ENCODE measurements at places on chromosomes 11 and 22. TPM values are rescaled to one million over a fixed set of nuclear protein-coding genes. Genes with fewer than 3 reads are reported as not detected.

Gene KCTD14
- total RNA-seq: 9.6 TPM

Gene SCUBE2
- total RNA-seq: not detected

Gene TIGD3
- 0.12 TPM for total RNA-seq

Gene LGALS1
- 435 TPM for total RNA-seq

Gene RABL2B
- 24.8 TPM for total RNA-seq

Gene TOM1
- total RNA-seq: 47.5 TPM

Gene TRIM48
- total RNA-seq: 0.43 TPM

Gene UCP2
- total RNA-seq: 80.1 TPM

Gene SLC22A8
- total RNA-seq: not detected

Gene GNAZ
- total RNA-seq: 17.2 TPM

Gene PRRG4
- 0.51 TPM for total RNA-seq

Gene WBP2NL
- total RNA-seq: not detected

Gene C11orf21
- not detected for total RNA-seq

GRCh38 chr11:67668192-67668551, 6.3 kb downstream of the ALDH3B2 start:
- DNase-seq: no peak

DNA sequence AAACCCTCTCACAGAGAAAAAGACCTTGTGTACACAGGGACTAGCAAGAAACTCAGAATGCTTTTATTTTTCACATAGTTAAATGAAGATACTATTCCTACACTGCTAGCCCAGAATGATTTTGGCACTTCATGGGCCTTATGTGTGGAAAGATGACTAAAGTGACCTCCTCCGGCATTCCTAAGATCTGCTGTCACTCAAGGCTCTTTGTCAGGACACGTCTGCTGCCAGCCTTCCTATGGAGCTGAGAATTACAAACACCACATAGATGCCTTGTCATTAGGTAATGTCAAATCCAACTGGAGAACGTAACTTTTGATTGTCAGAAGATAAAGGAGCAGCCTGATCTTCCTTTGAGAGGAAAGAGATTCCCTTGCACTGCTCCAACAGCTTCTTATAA, 249.1 kb downstream of the FAT3 start:
- DNase-seq: no peak

GRCh38 chr11:21119411-21119810, 450.0 kb downstream of the NELL1 start:
- DNase-seq: no peak

GRCh38 chr11:3709977-3710376, 38.8 kb upstream of the CHRNA10 start:
- DNase-seq: no peak

DNA sequence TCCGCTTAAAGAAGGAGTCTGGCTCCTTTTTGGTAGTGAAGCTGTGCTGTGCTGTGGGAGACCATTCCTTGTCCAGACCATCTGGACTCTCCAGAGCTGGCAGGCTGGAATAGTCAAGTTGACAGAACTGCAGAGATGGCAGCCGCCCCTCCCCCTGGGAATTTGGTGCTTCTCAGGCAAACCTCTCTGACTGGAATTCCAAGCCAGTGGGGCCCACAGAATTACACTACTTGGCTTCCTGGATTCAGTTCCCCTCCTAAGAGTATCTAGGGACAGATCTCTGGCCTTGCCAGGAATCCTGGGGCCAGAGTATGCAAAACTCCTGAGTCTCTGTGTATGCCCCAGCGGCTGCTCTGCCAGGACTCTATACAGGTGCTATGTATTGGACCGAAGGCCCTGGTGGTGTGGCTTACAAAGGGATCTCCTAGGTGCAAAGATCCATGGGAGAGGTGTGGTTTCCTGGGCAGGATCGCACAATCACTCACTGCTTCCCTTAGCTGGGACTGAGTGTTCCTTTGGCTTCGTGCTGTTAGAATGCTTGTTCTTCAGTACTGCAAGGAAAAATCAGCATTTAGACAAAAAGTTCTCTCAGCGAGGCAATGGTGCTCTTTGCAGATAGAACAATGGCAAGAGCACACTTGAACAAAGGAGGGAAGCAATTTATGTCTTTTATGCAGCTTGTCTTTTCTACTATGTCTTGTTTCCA, 86.8 kb downstream of the PRMT3 start:
- peak; percentile 63 for DNase-seq

- DNase-seq: no peak
These were observed 19.6 kb upstream of the TBCEL start for GRCh38 chr11:121004206-121004840.

DNA sequence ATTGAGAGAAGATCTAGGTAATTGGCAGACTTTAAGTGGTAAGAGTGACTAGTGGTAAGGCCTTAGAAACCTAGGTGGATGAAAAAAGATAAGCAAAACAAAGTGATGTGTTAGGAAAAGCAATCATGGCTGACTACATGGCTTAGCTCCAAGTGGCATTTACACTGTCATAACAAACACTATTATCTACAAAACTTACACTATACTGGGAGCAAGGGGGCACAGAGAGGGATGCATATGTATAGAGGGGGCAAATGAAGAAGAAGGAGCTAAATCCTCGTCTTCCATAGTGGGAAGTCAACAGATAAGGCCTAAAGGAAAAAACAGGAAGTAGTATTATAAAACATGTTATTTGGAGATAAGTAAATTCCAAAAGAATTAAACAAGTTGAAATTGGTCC, 32.5 kb downstream of the ADORA2A start:
- DNase-seq: no peak

- DNase-seq: peak; percentile 11
These were observed 1.8 kb downstream of the BCL9L start for GRCh38 chr11:118923721-118924587.

- no peak for DNase-seq
These were observed 277.5 kb downstream of the KIRREL3 start for GRCh38 chr11:126722956-126723664.

GRCh38 chr22:46105494-46106278, 44.6 kb upstream of the PPARA start:
- peak; percentile 24 for DNase-seq

GRCh38 chr11:47186076-47186699, at the start of gene PACSIN3:
TSS of gene PACSIN3 (minus strand) at chr11:47186434. CDS start at chr11:47182727, 3,707 bp downstream.
- DNase-seq: peak; percentile 30

GRCh38 chr11:65036931-65037330, 4.1 kb upstream of the SAC3D1 start:
- DNase-seq: peak; percentile 71

- DNase-seq: no peak
These were observed 428 bp downstream of the CDKN1C start for GRCh38 chr11:2885017-2885677.

- DNase-seq: no peak
These were observed 9.5 kb downstream of the JAML start for GRCh38 chr11:118215262-118215661.

- peak; percentile 90 for DNase-seq
These were observed 11.7 kb upstream of the COMT start for GRCh38 chr22:19929586-19930550.

- no peak for DNase-seq
These were observed 328.6 kb downstream of the MN1 start for GRCh38 chr22:27472975-27473374.

DNA sequence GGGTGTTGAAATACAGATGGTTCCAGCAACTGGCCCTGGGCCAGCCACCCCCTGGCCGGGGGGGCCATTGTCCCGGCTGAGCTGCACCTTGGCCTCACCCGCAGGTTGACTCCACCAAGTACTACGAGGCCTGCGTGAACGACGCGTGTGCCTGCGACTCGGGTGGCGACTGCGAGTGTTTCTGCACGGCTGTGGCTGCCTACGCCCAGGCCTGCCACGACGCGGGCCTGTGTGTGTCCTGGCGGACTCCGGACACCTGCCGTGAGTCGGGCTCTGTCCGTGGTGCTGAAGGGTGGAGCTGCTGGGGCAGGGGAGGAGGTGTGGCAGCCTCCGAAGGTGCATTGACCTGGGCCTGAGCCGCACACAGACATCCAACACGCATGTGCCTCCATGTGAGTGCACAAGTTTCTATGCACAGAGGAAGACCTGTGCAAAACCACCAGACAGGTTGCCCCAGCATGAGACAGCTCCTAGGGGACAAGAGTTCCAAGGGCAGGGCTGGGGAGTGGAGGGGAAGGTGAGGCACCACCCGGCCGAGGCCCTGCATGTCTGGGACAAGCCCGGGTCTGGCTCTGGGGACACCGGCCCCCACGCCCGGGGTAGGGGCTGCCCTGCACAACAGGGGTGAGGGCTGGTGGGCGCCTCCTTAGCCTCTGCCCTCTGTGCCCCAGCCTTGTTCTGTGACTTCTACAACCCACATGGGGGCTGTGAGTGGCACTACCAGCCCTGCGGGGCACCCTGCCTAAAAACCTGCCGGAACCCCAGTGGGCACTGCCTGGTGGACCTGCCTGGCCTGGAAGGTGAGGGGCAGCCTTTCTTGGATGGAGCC, 16.1 kb downstream of the MUC5B start:
- no peak for DNase-seq

GRCh38 chr22:28410050-28410816, 269.4 kb downstream of the TTC28 start:
- DNase-seq: no peak

DNA sequence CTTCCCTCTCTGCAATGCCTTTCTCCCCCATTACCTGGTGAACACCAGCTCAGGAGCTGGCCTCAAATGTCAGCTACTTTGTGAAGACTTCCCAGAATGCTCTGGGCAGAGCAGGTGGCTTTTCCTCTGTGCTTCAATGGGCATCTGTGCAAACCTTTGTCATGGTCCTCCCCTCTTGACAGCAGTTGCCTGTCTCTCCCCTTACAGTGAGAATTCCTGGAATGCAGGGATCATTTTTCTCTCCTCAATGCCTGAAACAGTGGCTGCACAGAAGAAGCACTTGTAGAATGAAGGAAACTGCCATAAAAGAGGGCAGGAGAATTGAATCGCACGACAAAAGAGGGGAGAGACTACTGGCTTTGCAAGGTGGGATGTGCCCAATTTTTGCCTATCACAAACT, 92.8 kb upstream of the NARS2 start:
- DNase-seq: no peak

DNA sequence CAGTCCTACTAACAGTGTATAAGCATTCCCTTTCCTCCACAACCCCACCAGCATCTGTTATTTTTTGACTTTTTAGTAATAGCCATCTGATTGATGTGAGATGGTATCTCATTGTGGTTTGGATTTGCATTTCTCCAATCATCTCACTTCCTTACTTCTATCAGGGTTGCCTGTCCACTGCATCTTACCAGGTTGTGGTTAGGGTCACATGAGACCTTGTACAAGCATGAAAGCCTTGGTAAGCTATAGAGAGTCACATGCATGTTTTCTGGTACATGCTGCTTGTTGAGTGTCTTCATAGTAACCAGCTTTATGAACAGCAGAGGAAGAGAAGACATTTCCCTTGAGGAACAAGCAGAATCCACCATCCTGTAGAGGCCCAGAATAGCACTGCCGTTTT, 102.9 kb upstream of the PAX6 start:
- DNase-seq: no peak

GRCh38 chr11:109512680-109513079, 90.7 kb downstream of the C11orf87 start:
- no peak for DNase-seq

All from G401 (cell line).